Activated naive CD8-positive, alpha-beta T cell treated with anti-CD3 and anti-CD28 coated beads for 36 hours (primary cell): ENCODE measurements at places on chromosomes 16 and 17.

GRCh38 chr16:19119564-19119963, 5.8 kb downstream of the ITPRIPL2 start:
- DNase-seq = no peak

DNA sequence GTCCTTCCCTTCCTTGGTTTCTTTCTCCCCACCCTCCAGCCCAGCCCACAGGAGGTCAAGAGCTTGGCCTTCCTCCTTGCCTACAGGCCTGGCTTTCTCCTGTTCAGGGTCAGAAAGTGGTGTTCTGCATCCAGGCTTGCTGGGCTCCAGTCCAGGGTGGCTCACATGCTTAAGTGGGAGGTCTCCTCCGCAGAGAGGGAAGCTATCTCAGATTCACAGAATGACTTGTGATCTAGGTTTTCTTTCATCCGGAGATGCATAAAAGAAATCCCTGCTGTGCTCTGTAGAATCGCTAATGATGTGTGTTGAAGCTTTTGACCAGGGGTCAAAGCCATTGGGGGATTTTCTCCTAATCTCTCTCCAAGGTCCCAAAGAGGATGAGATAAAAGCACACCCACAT, 382.3 kb upstream of the EEF2KMT start:
- no peak for DNase-seq

GRCh38 chr17:1232786-1233185, 37.5 kb upstream of the BHLHA9 start:
- DNase-seq = no peak

DNA sequence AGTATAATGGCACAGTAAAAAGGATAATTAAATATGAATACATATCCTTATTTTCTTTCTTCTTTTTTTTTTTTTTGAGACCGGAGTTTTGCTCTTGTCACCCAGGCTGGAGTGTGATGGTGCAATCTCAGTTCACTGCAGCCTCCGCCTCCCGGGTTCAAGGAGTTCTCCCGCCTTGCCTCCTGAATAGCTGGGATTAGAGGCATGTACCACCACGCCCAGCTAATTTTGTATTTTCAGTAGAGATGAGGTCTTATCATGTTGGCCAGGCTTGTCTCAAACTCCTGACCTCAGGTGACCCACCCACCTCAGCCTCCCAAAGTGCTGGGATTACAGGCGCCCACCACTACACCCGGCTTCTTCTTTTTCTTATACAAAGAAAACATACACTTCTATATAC, 12.0 kb downstream of the GABARAPL2 start:
- no peak for DNase-seq

GRCh38 chr17:58092101-58092796, 9.0 kb downstream of the DYNLL2 start:
- no peak for DNase-seq

DNA sequence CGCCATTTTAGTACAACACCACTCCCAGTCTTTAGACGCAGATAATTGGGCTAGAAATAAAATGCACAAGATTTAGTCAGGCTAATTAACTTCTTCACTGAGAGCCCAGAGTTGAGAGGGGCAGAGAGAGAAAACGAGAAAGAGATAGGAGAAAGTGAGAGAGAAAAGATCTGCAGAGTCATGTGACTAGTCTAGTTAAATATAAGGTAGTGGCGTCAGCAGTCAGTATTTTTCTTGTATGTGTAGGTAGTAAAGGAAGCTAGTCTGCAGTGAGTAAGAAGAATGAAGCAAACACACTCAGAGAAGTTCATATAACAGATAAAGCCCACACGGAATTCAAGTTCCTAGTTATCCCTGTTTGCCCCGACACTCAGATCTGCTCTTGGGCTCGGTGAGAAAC, 392.6 kb upstream of the ERCC4 start:
- no peak for DNase-seq

DNA sequence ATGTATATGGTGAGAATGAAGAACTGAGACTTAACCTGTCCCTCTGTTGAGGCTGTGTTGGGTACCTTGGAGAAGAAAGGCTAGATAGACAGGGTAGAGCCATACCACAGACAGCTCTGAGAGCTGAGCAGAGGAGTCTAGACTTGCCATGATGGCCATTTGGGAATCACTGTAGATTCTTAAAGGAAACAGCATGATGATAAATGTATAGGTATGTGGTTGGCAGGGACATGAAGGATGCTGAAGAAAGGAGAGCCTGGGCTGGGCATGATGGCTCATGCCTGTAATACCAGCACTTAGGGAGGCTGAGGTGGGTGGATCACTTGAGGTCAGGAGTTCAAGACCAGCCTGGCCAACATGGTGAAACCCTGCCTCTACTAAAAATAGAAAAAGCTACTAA, 114.4 kb upstream of the HAS3 start:
- no peak for DNase-seq

DNA sequence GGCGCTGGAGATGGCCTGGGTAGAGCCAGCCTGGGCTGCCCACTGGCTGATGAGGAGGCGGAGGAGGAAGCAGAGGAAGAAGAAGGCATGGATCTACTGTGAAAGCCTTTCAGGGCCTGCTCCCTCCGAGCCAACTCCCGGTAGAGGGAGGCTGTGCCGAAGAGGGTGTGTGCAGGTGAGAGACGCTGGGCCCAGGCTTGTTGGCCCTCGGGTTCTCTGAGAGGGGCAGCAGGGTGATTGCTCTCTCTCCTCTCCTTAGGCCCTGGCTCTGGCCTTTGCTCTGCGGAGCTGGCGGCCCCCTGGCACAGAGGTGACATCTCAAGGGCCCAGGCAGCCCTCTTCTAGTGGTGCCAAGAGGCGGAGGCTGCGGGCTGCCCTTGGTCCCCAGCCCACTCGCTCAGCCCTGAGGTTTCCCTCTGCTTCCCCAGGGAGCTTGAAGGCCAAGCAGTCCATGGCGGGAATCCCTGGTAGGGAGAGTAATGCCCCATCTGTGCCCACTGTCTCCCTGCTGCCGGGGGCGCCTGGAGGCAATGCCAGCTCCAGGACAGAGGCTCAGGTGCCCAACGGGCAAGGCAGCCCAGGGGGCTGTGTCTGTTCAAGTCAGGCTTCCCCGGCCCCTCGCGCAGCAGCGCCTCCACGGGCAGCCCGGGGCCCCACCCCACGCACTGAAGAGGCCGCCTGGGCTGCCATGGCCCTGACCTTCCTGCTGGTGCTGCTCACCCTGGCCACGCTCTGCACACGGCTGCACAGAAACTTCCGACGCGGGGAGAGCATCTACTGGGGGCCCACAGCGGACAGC, 3.6 kb downstream of the TP53I13 start:
- no peak for DNase-seq

- no peak for DNase-seq
These were observed 162.7 kb downstream of the CCT6B start for GRCh38 chr17:34798581-34798980.

DNA sequence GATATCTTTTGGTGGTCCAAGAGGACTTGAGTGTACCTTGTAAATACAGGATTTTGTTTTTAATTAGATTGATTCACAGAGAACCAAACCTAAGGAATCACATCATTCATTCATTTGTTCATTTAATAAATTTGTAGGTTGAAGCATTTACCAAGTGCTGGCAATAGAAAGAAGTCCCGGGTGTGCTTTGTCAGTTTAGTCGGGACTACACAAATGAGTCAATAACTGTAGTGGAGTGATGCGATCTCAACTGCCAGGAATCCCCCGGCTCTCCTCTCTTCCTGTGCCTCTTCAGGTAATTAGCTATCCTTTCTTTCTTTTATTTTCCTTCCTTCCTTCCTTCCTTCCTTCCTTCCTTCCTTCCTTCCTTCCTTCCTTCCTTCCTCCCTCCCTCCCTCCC, 1.4 kb upstream of the WWOX start:
- no peak for DNase-seq

GRCh38 chr16:698911-699671, 6.5 kb downstream of the FBXL16 start:
- DNase-seq = no peak

- DNase-seq = no peak
These were observed 4.1 kb upstream of the CDH3 start for GRCh38 chr16:68640972-68641371.

DNA sequence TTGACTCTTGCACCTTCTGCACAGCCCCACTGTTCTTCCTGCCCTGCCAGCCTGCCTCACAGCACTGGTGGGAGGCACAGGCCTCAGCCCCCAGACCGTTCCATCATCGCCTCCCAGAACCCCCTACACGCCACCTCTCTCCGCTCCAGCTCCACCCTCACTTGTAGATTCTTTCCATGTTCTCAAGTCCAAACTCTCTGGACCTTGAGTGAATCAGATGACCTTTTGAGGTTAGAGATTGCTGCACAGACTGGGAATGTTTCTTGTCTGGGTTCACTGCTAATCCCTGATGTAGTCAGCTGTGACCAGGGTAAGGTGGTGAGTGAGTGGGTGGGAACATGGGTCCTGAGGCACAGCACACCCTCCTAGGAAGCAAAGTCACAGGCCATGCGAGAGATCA, 272.4 kb downstream of the IRF8 start:
- no peak for DNase-seq

DNA sequence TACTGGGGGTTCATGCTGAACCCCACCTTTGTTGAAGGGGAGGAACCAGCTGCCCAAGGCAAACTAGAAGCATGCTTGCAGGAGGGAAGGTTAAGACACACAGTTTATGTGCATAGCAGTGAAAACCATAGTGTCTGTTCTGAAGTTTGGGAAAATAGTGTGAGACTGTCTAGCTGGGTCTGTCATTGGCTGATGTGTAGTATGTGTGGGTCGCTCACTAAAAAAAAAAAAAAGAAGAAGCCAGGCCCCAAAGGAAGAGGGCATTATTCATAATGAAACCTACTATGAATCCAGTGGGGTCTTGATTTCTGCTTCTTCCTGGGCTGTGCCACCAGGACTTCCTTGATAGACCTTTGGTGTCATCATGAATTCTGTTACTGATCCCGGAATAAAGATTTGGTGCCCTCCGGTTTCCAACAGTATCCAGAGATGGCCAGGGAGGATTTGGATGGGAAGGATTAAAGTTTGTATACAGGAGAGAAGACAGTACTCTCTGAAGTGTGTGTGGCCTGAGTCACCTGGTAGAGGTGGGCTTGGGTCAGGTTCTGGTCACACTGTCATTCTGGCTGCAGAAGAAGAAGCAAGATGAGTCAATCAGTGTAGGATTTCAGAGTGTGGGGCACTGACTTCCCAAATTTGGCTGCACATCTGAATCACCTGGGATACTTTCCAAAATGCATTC, 220.3 kb downstream of the PRKCA start:
- no peak for DNase-seq

DNA sequence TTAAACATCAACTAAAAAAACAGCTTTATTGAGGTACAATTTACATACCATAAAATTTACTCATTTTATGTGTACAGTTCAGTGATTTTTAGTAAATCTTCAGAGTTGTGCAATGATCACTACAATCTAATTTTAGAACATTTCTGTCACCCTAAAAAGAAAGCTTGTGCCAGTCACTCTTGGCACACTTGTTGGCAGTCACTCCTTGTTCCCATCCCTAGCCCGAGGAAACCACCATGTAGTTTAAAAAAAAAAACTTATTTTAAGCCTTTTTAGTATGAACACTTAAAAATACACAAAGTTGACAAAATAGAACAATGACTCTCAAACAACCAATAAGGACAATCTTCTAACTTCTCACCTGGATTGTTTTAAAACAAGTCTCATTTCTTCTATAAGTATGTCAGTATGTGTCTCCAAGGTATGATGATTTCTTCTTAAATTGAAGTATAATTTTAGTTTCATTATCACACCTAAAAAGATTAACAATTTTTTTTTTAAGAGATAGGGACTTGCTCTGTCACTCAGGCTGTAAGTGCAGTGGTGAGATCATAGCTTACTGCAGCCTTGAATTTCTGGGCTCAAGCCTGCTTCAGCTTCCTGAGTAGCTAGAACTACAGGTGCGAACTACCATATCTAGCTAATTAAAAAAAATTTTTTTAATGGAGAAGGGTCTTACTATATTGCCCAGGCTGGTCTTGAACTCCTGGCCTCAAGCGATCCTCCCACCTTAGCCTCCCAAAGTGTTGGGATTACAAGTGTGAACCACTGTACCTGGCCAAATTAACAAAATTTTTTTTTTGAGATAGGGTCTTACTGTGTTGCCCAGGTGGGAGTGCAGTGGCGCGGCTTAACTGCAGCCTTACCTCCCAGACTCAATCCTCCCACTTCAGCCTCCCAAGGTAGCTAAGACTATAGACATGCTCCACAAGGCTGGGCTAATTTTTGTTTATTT, 53.2 kb downstream of the PPM1E start:
- no peak for DNase-seq

DNA sequence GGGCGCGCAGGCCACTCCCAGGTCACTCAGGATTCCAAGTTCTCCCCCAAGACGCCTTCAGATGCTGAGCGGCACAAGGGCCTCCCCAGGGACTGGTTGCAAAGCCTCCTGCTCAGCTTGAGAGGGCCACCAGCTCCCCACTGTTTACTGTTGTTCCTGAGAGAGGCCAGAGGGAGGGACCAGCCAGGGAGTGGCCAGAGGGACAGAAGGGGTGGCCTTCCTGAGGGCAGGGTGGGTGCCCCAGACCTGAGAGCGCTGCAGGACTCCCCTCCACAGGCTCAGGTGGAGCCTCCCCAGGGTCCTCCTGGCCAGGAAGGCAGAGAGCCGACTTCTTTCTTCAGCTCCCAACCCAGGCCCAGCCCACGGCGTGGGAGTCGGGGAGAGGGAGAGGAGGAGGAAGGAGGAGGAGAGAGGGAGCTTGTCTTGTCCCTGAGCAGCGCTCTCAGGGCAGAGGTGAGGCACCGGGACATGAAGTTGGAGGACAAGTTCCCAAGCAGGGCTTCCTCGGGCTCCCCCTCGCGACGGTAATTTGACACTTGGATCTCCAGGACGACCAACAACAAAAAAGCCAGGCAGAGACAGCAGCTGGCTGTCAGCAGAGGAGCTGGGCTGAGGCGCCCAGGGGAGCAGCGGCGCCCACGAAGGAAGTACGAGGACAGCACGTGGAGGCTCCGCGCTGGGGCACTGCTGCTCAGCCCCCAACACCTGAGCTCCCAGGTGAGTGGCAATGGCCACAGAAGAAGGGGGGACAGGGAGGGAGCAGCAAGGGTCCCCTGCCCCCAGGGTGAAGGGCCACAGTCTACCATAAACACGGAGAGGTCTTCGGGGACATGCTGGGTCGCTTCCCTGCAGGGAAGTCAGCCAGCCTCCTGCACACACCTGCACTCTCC, 497 bp downstream of the SMIM5 start:
- peak; percentile 47 for DNase-seq

DNA sequence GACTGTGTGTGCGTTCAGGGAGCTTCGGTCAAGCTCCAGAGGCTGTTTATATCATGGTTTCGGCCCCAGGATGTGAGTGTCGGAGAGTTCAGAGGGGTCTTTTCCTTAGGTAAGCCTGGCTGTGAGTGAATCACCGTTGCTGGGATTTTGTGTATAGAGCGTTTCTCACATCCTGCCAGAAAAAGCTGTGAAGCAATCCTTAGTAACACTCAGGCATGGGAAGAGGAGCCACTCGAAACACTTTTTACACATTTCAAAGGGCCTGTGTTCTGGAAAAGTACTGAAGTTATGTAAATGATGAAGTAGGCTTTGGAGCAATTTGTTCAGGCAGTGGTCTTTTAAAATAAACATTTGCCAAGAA, 662 bp downstream of the PGS1 start:
- DNase-seq = no peak
